Activated naive CD4-positive, alpha-beta T cell treated with Interleukin-2 at 50 U/mL for 16 hours (primary cell): ENCODE measurements at places on chromosomes 11 and 22.

GRCh38 chr22:30196880-30197336 lies 49.7 kb downstream of the LIF start:
- no peak for DNase-seq

DNA sequence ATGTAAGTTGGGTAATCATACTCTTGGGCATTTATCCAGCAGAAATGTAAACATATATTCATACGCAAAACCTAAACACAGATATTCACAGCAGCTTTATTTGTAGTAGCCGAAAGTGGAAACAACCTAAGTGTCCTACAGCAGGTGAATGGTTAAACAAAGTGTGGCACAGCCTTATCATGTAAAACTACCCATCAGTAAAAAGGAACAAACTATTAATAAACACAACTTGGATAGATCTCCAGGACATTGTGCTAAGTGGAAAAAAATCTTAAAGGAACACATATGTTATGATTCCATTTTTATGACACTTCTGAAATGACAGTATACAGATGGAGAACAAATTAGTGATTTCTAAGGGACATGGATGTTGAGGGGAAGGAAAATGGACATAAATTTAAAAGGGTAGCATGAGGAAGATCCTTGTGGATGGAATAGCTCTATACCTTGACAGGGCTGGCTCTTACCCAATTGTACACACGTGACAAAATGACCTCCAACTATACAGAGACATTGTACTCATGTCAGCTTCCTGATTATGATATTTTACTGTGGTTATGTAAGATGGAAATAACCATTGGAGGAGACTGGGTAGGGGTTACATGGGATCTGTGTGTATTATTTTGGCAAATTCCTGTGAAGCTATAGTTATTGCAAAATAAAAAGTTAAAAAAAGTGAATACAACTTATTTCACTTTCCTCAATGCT lies 15.4 kb downstream of the ANO5 start:
- DNase-seq, result no peak

DNA sequence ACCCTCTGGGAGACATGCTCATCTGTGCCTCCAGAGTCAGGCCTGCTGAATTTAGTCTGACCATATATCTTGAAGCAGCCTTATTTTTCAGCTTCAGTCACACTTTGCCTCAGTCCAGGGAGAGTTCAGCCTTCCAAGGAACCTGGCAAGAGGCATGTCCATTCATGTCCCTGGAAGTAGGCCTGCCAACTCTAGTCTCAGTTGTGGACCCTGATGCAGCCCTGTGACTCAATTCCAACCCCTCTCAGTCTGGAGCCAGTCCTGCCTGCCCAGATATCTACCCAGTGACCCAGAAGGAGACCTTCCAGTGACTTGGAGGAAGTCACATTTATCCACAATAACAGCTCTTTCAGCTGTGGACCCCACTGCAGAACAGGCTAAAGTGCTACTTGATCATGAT lies 566.6 kb downstream of the TMEM135 start:
- no peak for DNase-seq

- DNase-seq, result no peak
These were observed 50.2 kb downstream of the MYH9 start for GRCh38 chr22:36337365-36338130.

DNA sequence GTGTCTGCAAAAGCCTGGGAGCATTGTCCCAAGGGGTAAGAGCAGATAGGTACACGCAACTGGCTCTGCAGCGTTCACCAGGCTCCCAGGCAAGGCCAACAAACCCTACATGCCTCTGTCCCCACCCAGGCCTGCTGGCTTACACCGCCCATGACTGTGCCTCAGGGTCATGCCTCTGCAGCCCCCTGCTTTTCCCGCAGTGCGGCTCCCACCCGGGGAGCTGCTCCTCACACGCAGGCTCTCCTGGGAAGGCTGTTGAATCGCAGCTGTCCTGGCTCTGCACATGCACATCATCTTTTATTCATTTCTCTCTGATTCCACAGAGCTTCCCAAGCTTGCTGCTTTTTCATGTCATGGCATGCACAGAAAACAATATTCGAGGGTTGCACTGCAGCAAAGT lies 29.2 kb upstream of the B3GAT1 start:
- DNase-seq, result no peak

GRCh38 chr22:50490531-50491308 lies 4.1 kb downstream of the MIOX start:
- DNase-seq, result no peak

DNA sequence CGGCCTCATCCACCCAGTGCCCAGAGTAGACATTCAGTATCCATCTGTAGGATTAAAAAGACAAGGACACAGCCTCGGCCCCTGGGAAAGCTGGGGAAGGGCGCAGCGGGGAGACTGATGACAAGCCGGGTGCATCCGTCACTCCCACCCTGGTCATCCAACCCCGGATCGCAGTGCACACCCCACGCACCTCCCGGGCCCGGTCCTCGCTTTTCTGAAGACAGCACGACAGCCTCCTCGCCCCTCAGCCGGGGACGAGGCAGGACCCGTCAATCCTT lies 1.1 kb downstream of the FCHSD2 start:
- peak; percentile 32 for DNase-seq
